Stimulated activated CD4-positive, alpha-beta T cell treated with anti-CD3 and anti-CD28 coated beads, Interleukin-15, amount 100 ng/mL, for 24 hours (primary cell): ENCODE measurements at places on chromosomes 16 and 17.

GRCh38 chr16:66476328-66477027, 49.4 kb downstream of the BEAN1 start:
- DNase-seq = peak; percentile 71

DNA sequence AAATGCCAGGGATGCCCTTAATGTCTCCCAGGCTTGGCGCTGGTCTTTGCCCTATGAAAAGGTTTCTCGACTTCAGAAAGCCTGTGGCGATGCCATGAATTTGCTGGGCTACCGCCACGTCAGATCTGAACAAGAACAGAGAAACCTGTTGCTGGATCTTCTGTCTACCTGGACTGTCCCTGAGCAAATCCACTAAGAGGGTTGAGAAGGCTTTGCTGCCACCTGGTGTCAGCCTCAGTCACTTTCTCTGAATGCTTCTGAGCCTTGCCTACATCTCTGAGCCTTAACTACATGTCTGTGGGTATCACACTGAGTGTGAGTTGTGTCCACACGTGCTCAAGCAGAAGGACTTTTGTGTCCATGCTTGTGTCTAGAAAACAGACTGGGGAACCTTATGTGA, 11.4 kb downstream of the CHST4 start:
- DNase-seq = peak; percentile 54

DNA sequence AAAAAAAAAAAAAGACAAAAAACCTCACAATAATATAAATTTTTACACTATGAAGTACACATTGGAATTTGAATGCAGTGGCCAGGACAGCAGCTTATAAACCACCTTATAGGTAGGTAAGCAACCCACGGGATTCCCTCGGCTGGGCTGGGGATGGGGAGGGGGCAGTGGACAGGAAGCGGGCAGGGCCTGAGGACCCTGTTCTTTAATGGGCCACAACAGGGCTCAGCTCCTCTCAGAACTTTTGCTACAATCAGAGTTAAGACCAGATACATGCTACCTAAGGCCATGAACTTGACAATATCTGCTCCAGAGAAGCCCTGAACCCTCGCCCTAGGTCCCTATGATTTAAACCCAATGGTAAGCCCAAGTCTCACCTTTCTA, 25.1 kb downstream of the STAT5A start:
- DNase-seq = no peak

DNA sequence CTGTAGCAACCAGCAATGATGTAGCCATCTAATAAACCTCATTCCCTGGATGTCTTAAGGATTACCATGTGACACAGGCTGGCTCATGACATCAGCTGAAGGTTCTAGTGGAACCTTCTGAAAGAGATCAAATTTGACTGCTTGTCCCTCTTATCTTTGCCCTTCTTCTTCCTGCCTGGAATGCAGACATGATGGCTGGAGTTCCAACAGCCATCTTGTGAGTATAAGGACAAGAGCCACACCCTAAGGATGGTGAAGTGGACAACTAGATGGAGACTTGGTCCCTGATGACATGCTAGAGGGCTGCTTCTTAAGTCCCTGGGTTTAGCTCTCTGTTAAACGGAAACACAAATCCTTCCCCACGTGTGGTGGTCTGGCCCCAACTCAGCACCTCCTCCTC, 37.6 kb downstream of the PLXDC1 start:
- no peak for DNase-seq
